ENCODE measurements at places on chromosomes 1 and 21.

GRCh38 chr1:232951180-232951579, 769 bp downstream of the NTPCR start:
- peak; percentile 42 for DNase-seq

DNA sequence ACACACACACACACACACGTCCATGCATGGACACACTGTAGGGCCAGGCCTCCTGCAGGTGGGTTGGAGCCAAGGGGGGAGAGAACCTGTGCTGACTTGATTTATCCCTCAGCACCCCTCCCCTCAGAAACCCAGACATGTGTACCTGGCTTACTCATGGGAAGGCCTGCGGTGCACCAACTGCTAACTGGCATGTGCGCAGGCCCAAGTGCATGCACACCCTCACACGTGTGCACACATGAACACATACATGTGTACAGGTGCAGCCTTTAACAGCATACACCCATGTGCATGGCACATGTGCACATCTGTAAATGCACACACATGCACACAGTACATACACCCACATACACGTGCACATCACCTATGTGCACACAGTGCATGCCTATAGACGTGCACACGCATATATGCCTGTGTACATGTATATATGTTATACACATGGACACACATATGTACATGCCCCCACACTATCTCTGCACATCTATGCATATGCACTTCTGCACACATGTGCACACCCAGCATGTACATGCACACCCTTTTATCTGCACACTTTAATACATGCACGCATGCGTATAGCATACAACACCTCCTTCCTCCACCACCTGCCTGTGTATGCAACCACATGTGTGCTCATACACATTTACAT, 67.5 kb downstream of the TRIM11 start:
- no peak for DNase-seq

- no peak for DNase-seq
Measured at GRCh38 chr21:38958323-38958705, 152.6 kb downstream of the ETS2 start.

GRCh38 chr1:196960854-196961253, 16.5 kb upstream of the CFHR5 start:
- no peak for DNase-seq

DNA sequence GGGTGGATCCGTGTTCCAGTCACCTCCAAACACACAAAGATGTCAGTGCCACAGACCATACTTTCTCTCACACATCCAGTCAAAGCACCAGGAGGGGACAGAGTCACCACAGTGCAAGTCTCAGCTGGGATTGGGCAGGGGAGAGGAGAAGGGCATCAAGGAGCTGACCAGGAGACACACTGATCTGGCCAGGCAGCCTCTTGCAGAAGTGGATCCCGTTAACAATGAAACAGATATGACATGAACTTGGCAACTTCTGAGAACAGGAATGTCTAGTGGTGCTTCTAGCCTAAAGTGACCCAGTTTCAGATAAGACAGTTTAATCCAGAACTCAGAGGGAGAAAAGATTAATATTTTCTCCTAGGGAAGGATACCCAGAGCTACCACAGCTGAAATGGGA, 71.0 kb downstream of the HIVEP3 start:
- no peak for DNase-seq

GRCh38 chr21:16978309-16978895, 534.4 kb upstream of the CXADR start:
- no peak for DNase-seq

- peak; percentile 35 for DNase-seq
Measured at GRCh38 chr1:36705629-36706028, 222.9 kb upstream of the CSF3R start.

- DNase-seq: no peak
Measured at GRCh38 chr1:200351826-200352549, 57.8 kb downstream of the ZNF281 start.

- no peak for DNase-seq
Measured at GRCh38 chr1:183885142-183885735, 80.3 kb downstream of the RGL1 start.

- DNase-seq: no peak
Measured at GRCh38 chr1:172764378-172764777, 105.5 kb downstream of the FASLG start.

DNA sequence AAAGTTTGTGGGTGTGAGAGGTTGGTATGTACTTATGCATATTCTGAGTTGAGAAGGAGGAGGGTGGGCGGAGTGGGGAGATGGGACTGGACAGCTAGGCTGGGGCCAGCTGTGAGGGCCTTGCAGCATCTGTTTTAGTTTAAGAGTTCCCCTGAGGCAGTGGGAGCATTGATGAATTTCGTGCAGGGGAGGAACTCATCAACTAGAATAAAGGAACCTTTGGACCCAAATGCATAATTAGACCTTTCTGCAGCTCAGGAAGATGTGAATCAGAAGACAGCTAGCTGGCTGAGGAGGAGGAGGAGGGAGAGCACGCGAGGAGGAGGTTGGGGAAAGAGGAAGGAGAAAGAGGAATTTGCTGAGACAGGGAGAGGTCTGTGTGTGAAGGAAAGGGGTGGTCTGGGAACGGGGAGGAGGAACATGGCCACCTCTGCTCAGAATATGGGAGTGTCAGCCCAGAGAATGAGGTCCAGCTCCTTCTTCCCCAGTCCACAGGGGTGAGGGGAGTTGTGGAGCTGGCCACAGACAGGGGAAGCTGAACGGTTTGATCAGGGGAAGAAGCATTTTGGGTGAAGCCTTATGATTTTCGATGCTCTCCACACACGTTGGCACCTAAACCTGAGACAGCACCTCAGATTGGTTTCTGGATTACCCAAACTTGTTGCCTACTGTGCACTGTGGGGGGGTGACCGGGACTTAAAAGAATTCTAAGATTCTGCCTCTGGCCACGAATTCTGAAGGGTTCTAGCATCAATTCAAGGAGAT, 27.7 kb downstream of the MYOG start:
- no peak for DNase-seq

GRCh38 chr1:32051706-32052105, 21.0 kb upstream of the TMEM39B start:
- no peak for DNase-seq

DNA sequence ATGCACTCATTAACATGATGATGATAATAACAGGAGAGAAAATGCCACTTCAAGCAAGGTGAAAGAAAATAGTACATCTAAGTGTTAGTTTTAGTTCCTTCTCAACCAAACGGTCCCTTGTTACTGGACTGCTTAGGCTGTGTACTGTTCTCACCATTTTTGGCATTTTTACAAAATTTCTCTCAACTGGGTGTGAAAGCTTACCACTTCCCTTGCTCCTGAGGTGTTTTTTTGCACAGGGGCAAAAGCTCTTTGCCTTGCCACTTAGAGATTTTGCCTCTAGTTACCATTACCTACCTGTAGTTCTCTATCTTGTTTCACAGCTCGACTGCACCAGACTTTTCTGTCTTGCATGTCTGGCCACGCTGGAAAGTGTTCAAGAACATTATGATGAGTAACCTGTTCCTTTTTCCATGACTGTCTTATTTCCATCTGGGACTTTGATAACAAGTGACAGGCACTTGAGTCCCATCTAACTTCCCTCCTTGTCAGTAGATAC, 10.7 kb downstream of the NEK7 start:
- DNase-seq: no peak

DNA sequence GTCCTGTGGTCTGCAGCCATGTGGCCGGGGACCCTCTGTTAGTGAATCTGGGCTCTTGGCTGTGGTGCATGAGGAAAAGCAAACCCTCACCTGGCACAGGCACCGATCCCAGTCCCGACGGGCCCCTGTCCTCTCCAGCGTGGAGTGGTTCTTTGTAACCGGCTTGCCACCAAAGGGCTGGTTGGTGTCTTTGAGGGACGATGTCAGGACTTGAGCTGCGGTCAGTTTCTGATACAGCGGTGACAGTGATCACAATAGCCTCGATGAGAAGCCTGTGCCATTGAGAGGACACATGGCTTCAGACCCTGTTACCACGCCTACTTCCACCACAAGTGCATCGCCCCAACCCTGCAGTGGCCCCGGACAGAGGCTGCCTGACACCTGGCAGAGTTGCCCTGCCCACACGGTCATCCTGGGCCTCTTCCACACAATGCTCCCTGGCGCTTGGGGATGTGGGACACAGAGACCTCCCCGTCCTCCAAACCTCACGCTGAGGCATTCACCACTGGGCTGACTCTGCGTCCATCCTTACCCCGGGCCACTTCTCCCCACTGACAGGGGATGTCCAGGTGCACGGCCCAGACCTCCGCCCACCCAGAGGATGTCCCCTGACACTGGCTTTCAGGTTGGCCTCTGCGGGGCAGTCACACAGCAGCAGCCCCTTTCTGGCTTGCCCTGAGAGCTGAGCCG, 18.8 kb upstream of the ACTRT2 start:
- DNase-seq: no peak

DNA sequence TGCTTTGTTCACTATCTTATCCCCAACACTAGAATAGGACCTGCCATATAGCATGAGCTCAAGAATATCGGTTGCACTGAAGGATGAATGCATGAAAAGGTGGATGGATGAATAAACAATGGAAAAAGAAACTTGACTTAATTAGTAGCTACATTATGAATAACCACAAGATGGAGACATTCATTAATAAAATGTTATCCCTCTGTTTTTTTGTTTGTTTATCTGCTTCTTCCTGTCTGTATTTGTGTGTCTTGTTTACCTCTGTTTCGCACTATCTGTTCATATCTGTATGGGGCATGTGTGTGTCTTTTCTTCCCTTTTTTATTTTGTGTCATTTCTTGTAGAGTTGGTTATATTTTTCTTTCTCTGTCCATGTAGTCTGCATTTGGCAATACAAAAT, 1.1 kb upstream of the OR14I1 start:
- DNase-seq: no peak

DNA sequence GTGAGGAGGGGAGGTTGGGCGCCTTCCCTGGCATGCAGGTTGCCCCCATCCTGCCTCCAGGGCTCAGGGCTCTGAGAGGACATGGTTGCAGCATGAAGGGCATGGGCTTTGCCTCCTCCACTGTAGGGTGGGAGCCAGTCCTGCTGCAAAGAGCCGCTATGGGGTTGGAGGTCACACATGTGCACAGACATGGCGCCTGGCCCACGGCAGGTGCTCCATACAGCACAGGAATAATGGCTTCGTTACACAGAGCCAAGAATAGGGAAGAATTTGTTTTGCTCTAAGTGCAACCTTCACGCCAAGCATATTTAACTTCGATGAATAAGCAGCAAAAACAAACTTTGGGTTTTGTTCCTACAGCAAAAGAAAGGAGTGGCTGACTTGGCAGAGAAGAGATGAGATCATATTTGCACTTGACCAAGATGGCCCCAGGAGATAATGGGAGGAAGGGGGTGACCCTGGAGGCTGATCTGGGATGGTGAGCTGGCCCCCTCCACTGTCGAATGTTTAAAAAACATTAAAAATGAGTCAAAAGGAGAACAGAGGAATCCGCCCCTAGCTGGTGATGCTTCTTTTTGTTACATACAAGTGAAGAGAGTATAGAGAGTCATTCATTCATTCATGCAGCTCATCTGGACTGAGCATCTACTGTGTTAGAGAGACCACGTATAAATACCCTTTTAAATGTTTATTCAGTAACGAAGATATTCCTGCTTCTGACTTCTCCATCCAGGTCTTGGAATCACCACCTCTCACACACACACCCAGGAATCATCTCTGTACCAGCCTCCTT, 12.4 kb upstream of the C2CD2 start:
- DNase-seq: no peak

DNA sequence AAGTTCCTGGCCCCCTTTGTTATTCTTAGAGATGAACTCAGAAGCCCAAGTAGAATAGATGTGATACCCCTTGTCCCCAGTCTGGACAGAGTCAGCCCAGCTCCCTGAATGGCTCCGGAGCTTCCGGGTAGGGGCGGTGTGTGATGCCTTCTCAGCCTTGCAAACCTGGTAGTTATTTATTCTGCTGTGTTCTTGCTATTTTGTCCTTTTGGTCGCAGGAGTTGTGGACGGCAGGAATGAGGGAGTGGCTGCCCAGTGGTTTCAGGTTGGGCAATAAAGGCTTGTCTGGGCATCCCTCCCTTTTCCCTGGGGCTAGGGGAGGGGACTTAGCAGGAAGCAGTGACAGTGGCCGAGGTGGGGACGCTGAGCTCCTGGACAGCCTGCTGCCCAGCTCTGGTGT, 2.8 kb downstream of the PTPRU start:
- peak; percentile 85 for DNase-seq

DNA sequence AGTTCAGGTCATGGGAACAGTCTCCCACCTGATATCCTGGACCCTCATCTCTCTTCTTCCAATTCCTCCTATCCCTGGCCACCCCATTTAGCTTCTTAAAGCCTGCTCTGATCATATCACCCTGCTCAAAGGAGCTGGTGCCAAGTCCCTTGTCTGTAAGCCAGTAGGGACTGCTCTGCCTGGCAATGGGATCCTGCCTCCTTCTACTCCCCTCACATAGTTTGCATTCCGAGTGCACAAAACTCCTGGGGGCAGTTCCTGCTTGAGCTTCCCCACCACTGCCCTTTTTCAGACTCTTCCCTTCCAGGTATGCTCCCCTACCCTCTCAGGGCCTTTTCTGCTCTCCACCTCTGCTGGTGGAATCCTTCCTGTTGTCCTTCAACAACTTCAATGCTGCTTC, 48.1 kb downstream of the NGF start:
- DNase-seq: peak; percentile 80

DNA sequence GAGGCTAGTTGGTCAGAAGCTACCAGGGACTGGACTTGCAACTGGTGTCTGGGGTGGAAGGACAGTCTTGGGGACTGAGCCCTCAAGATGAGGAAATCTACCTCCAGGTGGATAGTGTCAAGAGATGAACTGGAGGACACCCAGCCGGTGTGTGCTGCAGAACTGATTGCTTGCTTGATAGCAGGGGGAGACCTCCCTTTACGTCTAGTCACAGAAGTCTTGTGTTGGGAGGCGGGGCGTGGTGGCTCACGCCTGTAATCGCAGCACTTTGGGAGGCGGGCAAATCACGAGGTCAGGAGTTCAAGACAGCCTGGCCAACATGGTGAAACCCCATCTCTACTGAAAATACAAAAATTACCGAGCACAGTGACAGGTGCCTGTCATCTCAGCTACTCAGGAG, 4.9 kb downstream of the RCC2 start:
- peak; percentile 56 for DNase-seq

- peak; percentile 67 for DNase-seq
Measured at GRCh38 chr1:228101994-228102790, 933 bp downstream of the C1orf35 start.

GRCh38 chr21:20971296-20971921, 26.8 kb upstream of the NCAM2 start:
- peak; percentile 10 for DNase-seq

- no peak for DNase-seq
Measured at GRCh38 chr1:75786901-75787493, 941 bp downstream of the RABGGTB start.

- DNase-seq: no peak
Measured at GRCh38 chr1:25061261-25061995, 131.4 kb upstream of the RUNX3 start.

GRCh38 chr1:1331068-1331965, at the start of gene TAS1R3:
TAS1R3 (plus strand) TSS chr1:1331280; CDS start chr1:1331346, 66 bp downstream.
- DNase-seq: no peak

GRCh38 chr1:219049501-219049900, 124.2 kb upstream of the LYPLAL1 start:
- no peak for DNase-seq

DNA sequence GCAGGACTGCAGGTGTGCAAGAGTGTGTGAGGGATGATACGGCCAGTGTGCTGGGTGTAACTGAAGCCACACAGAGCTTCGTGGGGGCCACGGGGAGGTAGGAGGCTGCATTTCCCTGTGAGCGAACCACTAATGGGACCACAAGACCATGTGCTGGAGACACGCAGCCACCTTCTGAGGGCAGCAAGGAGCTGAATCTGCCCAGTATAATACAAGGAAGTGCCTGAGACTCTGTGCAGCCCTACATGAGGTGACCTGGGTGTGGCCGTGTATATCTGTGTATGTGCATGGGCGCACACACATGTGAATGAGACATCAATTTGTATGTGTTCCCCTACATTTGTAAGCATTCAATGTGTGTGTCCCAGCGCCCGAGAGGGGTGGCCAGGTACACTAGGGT, 50.8 kb downstream of the CHD5 start:
- DNase-seq: no peak

All from ELF-1 (cell line).